Panc1 (cell line): ENCODE measurements at places on chromosomes 12 and 14.

DNA sequence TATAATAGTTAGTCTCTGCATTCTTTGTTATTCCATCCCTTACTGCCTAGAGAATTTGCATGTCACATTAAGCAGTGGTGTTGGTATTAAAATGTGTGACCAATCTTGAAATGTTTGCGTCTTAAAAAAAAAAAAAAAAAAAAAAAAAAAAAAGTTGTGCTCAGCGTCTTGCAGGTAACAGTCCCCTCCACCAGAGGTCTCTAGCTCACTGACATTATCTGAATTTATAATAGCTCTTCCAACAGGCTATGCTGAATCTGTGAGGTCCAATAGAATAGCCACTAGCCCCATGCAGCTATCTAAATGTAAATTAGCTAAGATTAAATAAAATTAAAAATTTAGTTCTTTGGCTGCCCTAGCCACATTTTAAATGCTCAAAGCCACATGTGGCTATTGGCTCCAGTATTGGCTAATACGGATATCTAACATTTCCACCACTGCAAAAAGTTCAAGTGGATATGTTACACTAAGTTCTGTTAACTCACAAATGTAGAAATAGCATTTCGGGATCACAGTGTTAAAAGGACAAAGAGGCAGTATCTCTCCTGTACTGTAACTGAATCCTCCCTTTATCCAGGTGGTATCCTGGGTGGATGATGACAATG lies 28.7 kb downstream of the NKX2-8 start:
- DNase-seq: peak; percentile 30

- DNase-seq: no peak
Measured at GRCh38 chr12:15538881-15539280, 216.6 kb downstream of the PTPRO start.

DNA sequence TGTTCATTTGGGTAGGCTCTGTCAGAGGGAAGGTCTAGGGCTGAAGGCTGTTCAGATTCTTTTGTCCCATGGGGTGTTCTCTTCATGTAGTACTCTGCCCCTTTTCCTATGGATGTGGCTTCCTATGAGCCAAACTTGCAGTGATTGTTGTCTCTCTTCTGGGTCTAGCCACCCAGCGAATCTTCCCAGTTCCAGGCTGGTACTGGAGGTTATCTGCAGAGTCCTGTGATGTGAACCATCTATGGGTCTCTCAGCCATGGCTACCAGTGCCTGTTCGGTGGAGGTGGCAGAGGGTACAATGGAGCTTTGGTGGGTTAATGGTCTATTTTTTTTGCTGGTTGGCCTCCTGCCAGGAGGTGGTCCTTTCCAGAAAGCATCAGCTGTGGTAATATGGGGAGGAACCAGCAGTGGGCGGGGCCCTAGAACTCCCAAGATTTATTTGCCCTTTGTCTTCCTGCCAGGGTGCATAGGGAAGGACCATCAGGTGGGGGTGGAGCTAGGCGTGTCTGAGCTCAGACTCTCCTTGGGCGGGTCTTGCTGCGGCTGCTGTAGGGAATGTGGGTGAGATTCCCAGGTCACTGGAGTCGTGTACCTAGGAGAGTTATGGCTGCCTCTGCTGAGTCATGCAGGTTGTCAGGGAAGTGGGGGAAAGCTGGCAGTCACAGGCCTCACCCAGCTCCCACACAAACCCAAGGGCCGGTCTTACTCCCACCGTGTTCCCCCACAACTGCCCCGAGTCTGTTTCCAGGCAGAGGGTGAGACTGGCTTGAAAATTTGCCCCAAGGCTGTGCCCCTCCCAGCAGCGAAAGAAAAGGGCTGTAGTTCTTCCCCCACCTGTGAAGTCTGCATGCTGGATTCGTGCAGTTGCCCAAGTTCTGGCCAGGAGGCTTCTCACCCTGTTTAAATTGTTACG lies 17.5 kb downstream of the MTRFR start:
- no peak for DNase-seq

DNA sequence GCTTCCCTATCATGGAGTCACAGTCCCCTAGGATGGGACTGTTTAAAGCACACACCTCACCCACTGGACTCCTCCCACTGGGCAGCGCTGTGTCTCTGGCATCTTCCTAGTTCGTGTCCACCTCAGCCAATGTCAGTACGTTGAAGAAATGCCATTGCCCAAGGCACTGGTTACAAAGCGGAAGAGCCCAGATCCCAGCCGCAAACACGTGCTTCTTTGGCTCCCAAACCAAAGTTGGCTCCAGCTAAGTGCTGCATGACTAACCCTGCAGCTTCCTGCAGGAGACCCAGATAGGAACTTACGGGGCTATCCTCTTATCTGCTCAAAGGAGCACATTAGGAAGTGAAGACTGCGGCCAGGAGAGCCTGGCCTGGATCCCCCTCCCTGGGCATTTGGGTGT lies 9.3 kb downstream of the SYNE3 start:
- DNase-seq: no peak
